GM04504 (cell line): ENCODE measurements at places on chromosomes 2 and 18.

GRCh38 chr18:10715791-10716190 is 190.0 kb downstream of the NAPG start:
- DNase-seq = peak; percentile 32

DNA sequence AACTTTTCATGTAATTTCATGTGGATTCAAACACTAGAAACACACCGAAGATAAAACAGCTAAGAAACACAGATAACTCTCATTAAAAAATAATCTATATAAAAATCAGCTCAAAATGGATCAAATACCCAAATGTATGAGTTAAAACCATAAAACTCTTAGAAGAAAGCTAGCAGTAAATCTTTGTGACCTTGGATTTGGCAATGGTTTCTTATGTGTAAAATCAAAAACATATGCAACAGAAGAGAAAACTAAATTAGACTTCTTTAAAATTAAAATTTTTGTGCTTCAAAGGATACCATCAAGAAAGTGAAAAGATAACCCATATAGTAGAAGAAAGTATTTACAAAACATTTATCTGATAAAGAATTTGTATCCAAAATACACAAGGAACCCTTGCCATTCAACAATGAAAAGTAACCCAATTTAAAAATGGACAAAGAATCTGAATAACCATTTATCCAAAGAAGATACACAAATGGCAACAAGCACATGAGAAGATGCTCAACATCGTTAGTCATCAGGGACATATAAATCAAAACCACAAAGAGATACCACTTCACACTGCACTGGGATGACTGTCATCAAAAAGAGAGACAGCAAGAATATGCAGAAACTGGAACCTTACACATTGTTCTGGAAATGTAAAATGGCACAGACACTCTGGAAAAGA is 27.5 kb downstream of the GAREM1 start:
- DNase-seq = no peak

DNA sequence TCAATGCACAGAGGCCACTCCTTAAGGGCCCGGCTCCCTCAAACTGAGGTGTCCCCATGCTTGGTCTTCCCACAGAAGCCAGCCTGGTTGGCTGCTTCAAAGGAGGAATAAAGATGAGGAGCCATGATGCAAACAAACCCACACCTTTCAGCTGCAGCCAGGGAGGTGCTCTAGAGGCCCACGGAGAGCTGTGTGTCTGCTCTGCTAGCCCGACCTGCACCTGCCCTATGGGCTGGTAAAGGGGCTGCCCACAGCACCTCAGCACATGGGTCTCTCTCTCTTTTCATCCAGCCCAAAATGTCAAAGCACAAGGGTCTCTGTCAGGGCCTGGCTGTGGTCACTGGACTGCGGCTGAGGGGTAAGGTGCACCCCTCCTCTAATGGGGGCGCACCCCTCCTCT is 132.1 kb downstream of the MSH2 start:
- DNase-seq = no peak

- no peak for DNase-seq
These were observed 606.2 kb upstream of the NXPH2 start for GRCh38 chr2:139386401-139386800.

DNA sequence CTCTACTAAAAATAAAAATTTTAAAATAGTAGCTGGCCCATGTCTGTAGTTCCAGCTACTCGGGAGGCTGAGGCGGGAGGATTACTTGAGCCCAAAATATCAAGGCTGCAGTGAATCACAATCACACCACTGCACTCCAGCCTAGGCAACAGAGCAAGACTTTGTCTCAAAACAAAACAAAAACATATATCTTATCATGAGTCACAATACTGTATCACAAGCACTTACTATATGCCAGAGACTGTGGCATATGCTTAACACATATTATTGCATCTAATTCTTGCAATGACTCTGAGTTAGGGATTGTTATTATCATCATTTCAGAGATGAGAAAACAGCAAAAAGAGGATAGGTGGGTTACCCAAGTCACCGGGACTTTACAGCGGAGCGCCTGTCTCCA is 29.5 kb upstream of the TMEM37 start:
- DNase-seq = no peak

- no peak for DNase-seq
These were observed 43.9 kb upstream of the RFX8 start for GRCh38 chr2:101518578-101519492.

DNA sequence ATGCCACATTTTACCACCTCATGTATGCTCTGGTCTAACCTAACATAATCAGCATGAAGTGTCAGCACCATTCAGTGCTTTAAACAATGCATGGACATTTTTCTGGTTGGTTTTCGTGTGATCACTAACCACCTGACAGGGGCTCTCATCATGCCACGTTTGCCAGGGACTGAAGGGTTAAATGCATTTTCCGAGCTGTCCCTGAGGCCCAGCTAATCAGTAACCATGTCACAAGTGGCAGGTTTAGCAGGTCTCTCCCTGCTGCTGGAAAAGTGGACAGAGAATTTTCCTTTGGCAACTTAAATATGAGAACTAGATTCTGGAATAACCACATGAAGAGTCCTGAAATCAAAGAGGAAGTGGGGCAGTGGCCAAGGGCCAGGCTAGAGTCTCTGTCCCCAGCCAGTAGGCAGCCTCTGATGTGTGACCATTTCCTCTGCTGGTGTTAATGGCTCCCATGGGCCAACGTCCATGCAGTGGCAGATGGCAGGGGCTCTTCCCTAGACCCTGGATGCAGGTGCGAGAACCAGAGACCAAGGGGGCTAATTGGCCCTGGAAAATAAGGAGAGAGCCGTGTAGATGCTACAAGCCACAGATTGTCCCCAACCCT is 69.5 kb downstream of the TPGS2 start:
- no peak for DNase-seq
